ENCODE measurements at places on chromosomes 5 and 9.
A peak's percentile ranks its signal among the peaks of the same experiment; 100 is the strongest.

- H3K4me3 ChIP-seq: no peak overlapping the region
- H3K4me1 ChIP-seq: no peaks in the 10 kb centered on the region
- H3K27ac ChIP-seq: no peak overlapping the region
- H3K27me3 ChIP-seq: no peaks in the 10 kb centered on the region
- H3K36me3 ChIP-seq: no peaks in the 10 kb centered on the region
- no peak for DNase-seq
Measured at GRCh38 chr9:118088090-118088489, 383.9 kb downstream of the TLR4 start.

DNA sequence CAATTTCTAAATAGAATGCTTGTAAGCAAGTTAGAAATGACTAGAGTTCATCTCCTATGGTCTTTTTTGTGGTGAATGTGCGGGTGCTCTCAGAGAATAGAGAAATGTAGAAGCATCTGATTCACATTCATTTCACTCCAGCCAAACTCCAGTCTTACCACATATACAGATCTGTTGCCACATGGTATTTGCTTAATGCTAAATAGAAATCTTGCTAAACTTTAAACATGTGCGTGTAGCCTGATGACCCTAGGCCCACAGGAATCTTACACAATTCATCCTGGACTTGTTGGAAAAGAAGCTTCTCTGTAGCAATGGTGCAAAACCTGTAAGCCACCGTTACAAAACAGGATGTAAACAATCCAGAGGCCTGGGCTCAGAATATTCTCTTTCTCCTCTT, 135.2 kb downstream of the PCSK1 start:
- no peaks in the 10 kb centered on the region for H3K4me1 ChIP-seq
- no peak overlapping the region for H3K4me3 ChIP-seq
- H3K27ac ChIP-seq: no peak overlapping the region

DNA sequence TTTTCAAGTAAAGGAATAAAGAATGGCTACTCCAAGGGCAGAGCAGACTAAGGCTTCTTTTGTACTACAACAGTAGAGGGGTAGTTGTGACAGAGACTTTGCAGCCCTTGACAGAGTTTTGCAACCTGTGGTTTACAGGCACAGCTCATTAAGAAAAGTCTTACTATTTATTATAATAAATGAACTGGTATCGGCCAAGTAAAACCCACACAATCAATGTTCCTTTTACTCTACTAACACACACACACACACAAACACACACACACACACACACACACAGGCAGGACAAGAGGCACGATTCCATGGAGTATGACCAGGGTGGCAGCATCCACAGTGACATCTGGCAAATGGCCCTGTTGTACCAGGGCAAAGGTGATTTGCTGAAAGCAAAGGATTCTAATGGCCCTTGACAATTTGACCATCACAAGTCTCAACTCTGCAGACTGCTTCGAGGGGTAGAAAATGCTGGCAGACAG, 59.1 kb upstream of the GOLPH3 start:
- H3K4me3 ChIP-seq: no peak overlapping the region
- peaks cover 33% of the 10 kb centered on the region for H3K36me3 ChIP-seq
- no peaks in the 10 kb centered on the region for H3K4me1 ChIP-seq
- no peak overlapping the region for H3K27ac ChIP-seq
- H3K27me3 ChIP-seq: no peaks in the 10 kb centered on the region
- no peak for DNase-seq

GRCh38 chr5:141605523-141606277, 13.1 kb downstream of the DIAPH1 start:
- H3K27ac ChIP-seq: no peak overlapping the region
- no peak for DNase-seq
- H3K27me3 ChIP-seq: no peaks in the 10 kb centered on the region
- H3K36me3 ChIP-seq: no peaks in the 10 kb centered on the region

GRCh38 chr5:68711293-68712200, 382.3 kb upstream of the SLC30A5 start:
- H3K4me1 ChIP-seq: no peaks in the 10 kb centered on the region
- no peak overlapping the region for H3K27ac ChIP-seq
- no peaks in the 10 kb centered on the region for H3K27me3 ChIP-seq
- no peaks in the 10 kb centered on the region for H3K36me3 ChIP-seq
- no peak for DNase-seq

- DNase-seq: no peak
- H3K36me3 ChIP-seq: no peaks in the 10 kb centered on the region
- no peaks in the 10 kb centered on the region for H3K27me3 ChIP-seq
- no peaks in the 10 kb centered on the region for H3K4me1 ChIP-seq
Measured at GRCh38 chr5:144142824-144143162, 27.7 kb downstream of the YIPF5 start.

GRCh38 chr5:170273968-170274710, 23.4 kb downstream of the LCP2 start:
- H3K36me3 ChIP-seq: no peaks in the 10 kb centered on the region
- peaks cover 10% of the 10 kb centered on the region for H3K4me1 ChIP-seq
- no peak overlapping the region for H3K27ac ChIP-seq
- no peak overlapping the region for H3K4me3 ChIP-seq
- DNase-seq: peak; percentile 75

DNA sequence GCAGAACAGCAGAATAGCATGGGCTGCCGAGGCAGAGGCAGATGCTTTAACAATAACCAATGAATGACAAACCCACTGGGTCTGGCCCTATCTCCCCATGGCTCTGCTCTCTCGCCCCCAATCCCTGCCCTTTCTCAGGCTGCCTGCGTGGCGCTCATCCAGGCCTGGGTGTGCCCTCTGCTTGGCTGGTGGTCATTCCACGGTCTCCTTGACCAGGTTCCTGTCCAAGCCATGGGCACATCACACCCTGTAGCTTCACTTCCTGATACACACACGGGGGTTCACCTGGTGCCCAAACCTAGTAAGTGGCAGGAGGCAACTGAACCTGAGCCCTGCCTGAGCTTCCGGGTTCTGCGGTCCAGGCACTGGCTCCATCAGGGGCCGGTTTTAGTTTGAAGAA, 87.6 kb downstream of the DAP start:
- H3K27ac ChIP-seq: no peak overlapping the region
- no peaks in the 10 kb centered on the region for H3K4me1 ChIP-seq
- peaks cover 3% of the 10 kb centered on the region for H3K36me3 ChIP-seq

DNA sequence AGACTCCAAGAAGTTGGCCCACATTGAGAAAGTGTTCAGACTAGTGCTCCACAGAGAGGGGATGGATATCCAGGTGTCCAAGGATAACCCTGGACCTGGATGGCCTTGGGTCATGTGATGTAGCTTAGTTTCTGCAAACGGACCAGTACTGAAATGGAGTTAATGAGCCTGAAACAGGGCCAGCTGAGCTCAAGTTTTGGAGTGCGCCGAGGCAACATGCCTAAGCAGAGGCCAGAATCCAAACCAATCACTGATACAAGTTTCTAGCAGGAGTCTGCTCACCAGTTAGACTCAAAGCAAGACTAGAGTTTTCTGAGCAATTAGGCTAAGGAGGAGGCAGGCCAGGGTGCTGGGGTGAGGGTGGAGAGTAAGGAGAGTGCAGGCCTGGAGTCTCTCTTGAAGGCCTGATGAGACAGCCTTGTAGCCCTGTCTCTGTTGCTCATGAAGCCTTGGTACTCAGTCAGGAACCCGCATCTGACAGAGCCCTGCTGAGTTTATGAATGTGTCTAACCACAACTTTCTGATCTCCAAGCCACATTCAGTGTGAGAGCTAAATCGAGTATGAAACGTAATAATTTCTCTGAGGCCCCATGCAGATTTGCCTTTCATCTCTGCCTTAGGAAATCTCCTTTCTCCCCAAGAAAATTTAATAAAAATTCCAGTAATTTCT, 68.9 kb upstream of the EQTN start:
- H3K4me3 ChIP-seq: no peak overlapping the region
- DNase-seq: no peak
- peaks cover 5% of the 10 kb centered on the region for H3K36me3 ChIP-seq

GRCh38 chr5:119055294-119055693, 15.6 kb upstream of the DMXL1 start:
- H3K27ac ChIP-seq: no peak overlapping the region
- H3K27me3 ChIP-seq: no peaks in the 10 kb centered on the region
- DNase-seq: no peak
- H3K4me3 ChIP-seq: no peak overlapping the region

DNA sequence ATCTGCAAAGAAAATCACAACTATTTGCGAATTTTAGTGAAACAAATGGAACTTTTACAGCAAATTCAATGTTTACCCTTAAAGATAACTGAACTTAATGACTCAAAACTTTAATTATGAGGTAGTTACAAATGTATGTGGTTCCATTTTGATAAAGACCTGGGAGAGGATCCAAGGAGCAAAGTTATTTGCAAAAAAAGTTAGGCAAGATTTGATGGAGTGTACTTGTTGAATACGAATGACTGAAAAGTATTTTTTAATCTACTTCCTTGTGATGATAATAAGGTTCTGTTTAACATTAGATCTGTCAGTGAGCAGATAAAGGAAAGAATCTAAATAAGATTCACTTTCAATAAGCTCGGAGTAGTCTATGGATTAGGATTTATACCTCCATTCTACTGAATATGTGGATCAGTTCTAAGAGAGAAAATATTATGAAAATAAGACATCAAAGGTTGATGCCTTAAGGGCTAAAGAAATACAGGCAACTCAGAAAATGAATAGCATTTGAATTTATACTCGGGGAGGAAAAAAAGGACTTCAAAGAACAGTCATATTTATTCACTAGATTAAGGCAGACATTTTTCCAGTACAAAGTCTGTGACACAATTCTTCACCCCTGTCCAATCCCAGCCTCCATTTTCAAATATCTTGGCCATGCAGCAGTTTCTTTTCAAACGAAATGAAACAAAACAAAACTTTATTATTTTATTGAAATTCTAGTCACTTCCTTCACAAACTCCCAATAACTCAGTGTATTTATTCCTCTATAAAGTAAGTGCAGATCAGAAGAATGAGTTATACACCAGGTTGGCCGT, 199.8 kb downstream of the PDE4D start:
- H3K4me1 ChIP-seq: no peaks in the 10 kb centered on the region
- H3K36me3 ChIP-seq: peaks cover 7% of the 10 kb centered on the region
- H3K4me3 ChIP-seq: no peak overlapping the region
- DNase-seq: no peak

GRCh38 chr5:67773411-67774266, 441.9 kb upstream of the PIK3R1 start:
- H3K27me3 ChIP-seq: no peaks in the 10 kb centered on the region
- H3K27ac ChIP-seq: no peak overlapping the region
- H3K4me1 ChIP-seq: no peaks in the 10 kb centered on the region
- no peak overlapping the region for H3K4me3 ChIP-seq
- no peak for DNase-seq

DNA sequence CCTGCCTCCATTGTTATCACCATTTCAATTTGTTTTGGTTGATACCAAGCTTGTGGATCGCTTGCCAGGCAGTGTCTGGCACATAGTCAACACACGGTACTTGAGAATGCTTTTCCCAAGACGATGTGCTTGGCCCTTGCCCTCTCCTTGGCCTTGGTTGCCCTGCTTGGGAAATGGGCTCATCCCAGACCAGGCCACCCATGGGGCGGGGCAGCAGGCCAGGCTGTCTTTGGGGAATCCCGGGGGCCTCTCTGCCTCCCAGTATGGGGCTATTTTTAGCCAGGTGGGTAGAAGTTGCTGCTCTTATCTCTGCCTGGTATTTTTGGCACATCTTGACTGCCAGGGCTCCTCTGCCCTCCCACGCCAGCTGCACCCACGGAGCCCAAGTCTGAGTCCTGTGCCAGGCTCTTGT, 49.9 kb downstream of the LMX1B start:
- H3K4me3 ChIP-seq: no peak overlapping the region
- no peaks in the 10 kb centered on the region for H3K36me3 ChIP-seq
- peaks cover 8% of the 10 kb centered on the region for H3K4me1 ChIP-seq
- H3K27me3 ChIP-seq: no peaks in the 10 kb centered on the region
- no peak for DNase-seq

DNA sequence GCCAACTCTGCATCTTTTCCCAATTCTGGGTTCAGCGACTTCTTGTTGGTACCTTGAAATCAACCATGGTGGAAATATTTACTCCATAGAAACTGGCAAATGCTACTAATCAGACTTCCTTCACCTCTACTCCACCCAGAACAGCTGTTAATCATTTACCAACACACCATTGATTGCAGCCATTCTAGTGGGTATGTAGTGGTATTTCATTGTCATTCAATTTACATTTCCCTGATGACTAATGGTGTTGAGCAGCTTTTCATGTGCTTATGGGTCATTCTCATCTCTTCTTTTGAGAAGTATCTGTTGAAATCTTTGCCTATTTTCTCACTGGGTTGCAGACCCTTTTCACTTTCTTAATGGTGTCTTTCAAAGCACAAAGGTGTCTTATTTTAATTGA, 122.4 kb upstream of the MSX2 start:
- H3K27ac ChIP-seq: no peak overlapping the region
- H3K4me1 ChIP-seq: peaks cover 12% of the 10 kb centered on the region
- no peak for DNase-seq
- H3K4me3 ChIP-seq: no peak overlapping the region

DNA sequence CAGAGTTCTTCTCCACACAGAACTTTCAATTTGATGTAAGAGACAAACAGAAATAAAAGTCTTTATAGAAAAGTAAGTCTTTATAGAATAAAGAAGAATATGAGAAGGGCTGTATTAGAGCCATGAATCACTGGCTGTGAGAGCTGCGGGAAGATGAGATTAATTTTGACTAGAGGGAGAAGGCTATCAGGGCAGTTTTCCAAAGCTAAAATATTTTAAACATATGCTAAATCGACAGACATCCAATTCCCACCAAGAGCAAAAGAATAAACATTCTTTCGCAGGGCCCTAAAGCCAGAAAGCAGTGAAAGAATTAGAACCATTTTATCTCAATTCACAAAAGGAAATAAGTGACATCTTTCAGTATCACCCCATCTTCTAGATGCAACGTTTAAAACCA, 208.3 kb upstream of the MAP3K1 start:
- H3K27me3 ChIP-seq: no peaks in the 10 kb centered on the region
- peaks cover 6% of the 10 kb centered on the region for H3K4me1 ChIP-seq
- no peak for DNase-seq
- H3K36me3 ChIP-seq: peaks cover 14% of the 10 kb centered on the region
- H3K4me3 ChIP-seq: no peak overlapping the region
- H3K27ac ChIP-seq: no peak overlapping the region

- no peak overlapping the region for H3K4me3 ChIP-seq
- H3K27me3 ChIP-seq: no peaks in the 10 kb centered on the region
- no peaks in the 10 kb centered on the region for H3K4me1 ChIP-seq
- no peak overlapping the region for H3K27ac ChIP-seq
- no peaks in the 10 kb centered on the region for H3K36me3 ChIP-seq
Measured at GRCh38 chr9:76537150-76537646, 78.2 kb downstream of the GCNT1 start.
